ENCODE measurements at places on chromosomes 13 and 19.

- no peak for DNase-seq
Observed at GRCh38 chr13:50690006-50690405, 153.5 kb downstream of the DLEU7 start.

DNA sequence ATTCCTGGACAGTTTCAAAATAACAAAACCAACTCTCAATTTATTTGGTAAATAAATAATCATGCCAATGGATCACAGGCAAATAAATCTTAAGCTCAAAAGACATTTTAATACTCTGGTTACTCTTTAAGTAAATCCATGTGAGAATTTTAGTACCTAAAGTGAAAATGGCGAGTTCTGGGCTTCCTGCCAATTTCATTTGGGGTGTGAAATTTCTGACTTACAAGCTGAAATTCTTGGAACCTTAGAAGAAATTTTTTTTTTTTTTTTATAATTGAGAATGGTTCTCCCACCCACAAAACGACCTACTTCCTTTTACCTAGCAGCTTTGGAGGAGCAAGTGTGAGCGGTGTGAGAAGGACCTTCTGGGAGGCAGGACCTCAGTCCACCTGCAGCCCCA, 354.5 kb upstream of the NBEA start:
- DNase-seq = no peak

DNA sequence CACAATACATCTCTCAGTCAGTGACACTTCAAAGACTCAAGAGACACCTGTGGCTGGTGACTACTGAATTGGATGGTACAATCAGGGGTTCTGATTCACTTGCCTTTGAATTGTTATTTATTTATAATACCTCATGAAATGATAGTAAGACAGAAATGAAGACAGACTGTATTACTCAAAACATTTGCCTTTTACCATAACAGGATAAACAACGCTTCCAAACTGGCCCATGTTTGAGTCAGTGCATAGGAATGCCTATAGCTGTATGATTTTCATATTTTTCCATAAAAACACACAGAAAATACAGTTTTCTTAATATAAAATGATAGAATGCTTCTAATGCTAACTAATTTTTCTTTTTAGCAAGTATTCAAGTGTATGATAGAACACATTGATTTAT, 59.5 kb upstream of the FGF14 start:
- DNase-seq = no peak

DNA sequence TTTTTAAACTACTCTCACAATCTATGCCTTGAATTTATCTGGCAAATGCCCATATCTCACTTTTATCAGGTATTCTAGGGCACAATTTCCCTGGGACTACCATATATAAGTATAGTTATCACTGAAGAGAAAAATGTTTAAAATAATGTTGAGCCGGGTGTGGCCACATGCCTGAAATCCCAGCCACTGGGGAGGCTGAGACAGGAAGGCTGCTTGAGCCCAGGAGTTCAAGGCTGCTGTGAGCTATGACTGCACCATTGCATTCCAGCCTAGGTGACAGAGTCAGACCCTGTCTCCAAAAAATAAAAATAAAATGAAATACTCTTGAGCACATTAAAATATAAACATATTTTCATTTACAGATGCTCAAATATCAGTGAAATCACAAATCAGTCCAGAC, 4.1 kb downstream of the KATNAL1 start:
- no peak for DNase-seq

- DNase-seq = no peak
Observed at GRCh38 chr19:35294328-35294727, 2.4 kb downstream of the MAG start.

DNA sequence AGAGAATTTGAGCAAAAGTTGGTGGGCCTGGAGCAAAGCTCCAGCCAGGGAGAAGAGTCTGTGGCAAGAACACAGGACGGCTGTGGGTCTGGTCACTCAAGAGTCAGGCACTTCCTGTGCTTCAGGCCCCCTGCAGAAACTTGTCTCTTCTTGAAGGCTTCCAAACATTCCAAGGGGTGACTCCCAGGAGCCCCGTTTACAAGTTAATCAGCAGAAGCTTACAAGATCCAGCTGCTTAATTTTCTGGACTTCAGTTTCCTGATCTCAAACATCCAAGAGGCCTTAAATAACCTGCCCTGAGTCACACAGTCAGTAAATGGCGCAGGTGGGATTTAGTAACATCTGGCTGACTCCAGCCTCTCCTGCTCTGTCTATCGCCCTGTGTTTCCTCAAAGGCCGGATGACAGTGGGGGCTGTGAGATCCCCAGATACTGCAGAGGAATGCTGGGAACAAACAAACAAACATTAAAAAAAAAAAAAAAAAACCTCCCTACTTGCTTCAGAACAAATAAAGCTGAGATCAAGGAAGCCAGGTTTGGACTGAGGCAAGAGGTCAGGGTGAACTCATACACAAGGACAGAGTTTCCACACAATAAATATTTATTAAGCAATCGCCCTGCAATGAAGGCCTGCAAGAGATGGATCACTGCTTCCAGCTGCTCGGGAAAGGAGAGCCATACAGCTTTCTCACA, 175.4 kb upstream of the RFC3 start:
- no peak for DNase-seq

DNA sequence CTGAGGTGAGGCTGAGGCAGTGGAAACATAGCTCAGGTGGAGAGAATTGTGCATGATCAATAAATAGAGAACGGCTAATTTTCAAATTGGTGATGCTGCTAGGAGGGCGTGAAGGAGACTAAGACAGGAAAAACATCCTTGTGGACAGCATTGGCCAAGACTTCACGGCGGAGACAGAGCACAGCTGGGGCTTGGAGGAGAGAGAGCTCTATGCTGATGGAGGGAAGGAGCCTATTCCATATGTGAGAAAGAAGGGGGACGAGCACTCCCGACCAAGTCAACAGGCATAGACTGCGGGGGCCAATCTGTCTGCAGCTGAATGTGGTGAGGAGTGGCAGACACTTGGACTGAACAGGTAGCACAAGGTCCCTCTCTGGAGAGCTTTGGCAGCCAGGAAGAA, 14.8 kb upstream of the SPATA13 start:
- no peak for DNase-seq

- DNase-seq = no peak
Observed at GRCh38 chr13:82036602-82037001, 1695.7 kb upstream of the SPRY2 start.

- no peak for DNase-seq
Observed at GRCh38 chr13:94513026-94513425, 33.5 kb upstream of the DCT start.

GRCh38 chr13:98456413-98456845, 120.5 kb downstream of the STK24 start:
- DNase-seq = no peak

- DNase-seq = no peak
Observed at GRCh38 chr13:95338905-95339304, 37.7 kb upstream of the ABCC4 start.

DNA sequence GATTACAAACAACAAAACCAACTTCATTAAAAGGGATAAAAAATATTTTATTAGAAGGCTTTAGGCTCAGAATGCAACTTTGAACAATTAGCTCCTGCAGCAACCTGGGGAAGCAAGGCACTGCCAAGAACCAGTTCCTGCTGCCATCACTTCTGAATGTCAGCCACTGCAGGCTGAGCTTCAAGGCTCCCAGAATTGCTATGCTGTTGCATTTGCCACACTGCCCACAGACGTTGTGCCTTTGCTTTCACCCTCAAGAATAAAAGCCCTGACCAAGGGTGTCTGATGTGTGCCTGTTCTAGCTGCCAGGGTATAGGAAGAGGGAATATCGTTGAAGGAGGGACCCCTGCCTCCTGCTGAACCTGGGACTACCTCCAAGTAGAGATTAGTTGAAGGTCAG, 238.4 kb downstream of the ITGBL1 start:
- no peak for DNase-seq

DNA sequence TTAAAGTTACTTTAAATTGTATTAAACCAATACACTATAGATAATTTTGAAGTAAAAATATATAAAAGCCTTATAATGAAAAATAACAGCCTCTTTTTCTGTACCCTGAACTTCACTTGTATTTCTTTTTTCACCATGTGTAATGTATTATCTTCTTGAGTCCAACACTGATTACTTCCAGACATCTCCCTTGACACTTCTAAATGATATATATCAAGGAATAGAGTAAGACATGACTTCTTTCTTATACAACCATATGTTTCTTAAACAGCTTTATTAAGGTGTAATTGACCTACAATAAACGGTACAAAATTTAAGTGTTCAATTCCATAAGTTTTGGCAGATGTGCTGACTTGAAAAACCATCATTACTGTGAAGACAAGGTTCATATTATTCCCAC, 531.9 kb downstream of the OLFM4 start:
- DNase-seq = no peak

DNA sequence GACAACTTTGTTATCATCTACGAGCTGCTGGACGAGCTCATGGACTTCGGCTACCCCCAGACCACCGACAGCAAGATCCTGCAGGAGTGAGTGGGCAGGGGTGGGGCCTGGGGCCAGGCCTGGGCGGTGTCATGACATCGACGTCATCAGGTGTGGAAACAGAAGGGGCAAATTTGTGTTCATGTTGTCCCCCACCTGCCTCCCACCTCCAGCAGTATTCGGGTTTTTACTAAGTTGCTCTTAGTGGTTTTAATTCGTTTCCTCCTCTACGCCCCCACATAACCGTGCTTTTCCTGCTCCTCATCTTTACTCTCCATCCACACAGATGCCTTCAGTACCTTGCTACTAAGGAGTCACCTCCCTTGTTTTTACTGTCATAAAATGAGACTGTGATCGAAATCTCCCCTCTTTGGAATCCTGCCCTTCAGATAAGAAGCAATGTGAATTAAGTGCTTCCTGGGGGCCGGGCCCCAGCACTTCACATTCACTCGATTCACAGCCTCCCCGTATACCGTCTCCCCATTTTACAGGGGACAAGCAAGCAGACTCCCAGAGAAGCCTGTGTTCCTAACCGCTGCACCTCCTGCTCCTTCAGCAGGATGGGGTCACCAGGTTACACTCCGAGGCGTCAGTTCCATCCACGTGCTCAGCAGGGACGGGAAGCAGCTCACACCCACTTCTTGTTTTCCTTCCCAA, 10.5 kb downstream of the AP1M1 start:
- no peak for DNase-seq

DNA sequence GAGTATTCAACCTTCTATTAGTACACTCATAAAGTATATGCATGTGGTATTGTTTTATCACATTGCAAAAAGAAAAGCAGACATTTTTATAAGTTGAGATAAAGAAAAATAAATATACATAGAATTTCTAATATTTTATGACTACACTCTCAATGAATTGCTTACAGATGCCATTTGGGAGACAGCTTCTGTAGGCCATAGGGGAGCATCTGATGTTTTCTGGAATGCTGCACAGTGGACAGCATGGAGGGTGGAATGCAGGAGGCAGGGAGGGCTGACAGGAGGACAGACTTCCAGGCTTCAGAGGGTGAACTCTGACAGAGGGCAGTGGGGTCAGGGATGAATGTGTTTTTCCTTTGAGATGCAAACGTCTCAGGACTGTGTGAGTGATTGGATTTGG, 45.8 kb downstream of the MIPEP start:
- DNase-seq = no peak

GRCh38 chr19:1035998-1036621, 3.8 kb upstream of the ABCA7 start:
- no peak for DNase-seq

DNA sequence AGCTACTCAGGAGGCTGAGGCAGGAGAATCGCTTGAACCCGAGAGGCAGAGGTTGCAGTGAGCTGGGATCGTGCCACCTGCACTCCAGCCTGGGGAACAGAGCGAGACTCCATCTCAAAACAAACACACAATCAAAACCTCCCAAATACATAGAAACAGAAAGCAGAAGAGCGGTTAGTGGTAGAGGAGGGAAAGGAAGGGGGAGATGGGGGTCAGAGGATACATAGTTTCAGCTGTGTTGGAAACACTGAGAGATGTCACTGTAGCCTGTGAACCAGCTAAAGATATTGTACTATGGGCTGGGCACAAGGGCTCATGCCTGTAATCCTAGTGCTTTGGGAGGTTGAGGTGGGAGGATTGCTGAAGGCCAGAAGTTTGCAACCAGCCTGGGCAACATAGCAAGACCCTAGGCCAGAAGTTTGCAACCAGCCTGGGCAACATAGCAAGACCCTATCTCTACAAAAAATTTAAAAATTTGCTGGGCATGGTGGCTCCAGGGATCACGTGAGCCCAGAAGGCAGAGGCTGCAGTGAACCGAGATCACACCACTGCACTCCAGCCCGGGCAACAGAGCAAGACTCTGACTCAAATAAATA, 49.9 kb downstream of the GNG7 start:
- no peak for DNase-seq

- no peak for DNase-seq
Observed at GRCh38 chr19:39558624-39559117, 18.7 kb upstream of the EID2 start.

GRCh38 chr19:45428384-45429231, 4.9 kb upstream of the ERCC1 start:
- no peak for DNase-seq

Measured in GM19239 (cell line).